ENCODE measurements at places on chromosomes 13 and 19.

DNA sequence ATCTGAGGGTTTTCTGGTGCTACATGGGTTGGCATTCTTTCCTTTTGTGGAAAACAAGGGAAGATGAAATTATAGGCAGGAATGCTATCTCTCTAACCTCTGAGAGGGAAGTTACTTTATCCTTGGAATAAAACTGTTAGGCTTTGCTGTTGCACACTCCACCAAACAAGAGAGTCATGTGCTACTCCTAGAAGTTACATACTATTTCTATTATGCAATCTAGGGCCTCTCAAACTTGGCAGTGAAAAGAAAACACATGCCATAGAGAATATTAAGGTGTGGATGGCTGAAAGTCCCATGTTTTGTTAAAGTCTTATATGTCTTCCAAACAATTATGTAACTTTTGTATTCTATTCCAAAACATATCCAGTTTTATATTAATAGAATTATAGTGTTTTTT, 367.9 kb downstream of the SLC7A1 start:
- DNase-seq = no peak

DNA sequence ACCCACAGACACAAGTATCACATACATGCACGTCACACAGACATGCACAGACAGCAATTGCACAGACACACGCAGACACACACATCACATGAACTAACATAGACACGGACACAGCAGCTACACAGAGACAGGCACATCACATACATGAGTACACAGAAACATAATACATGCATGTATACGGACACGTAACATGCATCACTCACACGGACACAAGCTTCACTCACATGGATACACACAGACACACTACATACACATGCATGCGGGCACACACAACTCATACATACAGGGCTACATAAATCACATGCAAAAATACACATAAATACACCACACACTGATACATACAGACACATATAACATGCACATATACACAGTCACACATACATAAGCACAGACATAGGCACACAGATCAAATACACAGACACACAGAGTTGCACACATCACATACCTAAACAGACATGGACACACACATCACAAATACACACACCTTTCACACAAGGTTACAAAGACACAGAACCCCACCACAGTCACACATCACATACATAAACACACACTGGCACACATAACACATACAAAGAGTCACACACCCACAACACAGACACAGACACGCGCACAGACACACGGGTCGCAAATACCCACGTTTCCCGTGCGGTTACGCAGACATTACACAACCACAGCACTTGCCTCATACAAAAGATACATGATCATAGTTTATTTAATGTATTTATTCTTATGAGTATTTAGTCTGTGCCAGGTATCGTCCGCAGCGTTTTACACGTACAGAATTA, 1.1 kb upstream of the LMTK3 start:
- DNase-seq = no peak

GRCh38 chr13:22848539-22849052, 332.2 kb upstream of the SGCG start:
- DNase-seq = no peak

DNA sequence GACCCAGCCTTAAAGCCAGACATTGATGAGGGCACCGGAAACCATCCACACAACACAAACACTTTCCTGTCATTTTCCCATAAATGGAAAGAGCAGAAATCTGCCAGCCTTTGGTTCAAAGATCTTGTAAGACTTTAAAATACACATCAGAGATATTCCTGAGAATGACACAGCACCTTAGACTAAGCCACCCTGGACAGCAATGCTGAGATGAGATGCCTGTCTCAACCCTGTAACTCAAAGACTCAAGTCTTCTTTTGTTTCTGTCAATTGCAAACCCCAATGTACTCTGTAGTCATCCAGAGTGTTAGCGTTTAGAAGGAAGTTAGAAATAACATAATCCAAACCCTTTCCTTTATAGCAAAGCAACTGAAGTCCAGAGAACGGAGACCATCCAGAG, 119.2 kb downstream of the CCNA1 start:
- DNase-seq = no peak

- DNase-seq = peak; percentile 99
Observed at GRCh38 chr19:1269065-1269477, at the start of gene CIRBP. Gene CIRBP (plus strand): TSS chr19:1269332. CDS start chr19:1270934, 1,602 bp downstream.

- DNase-seq = no peak
Observed at GRCh38 chr13:85347251-85347650, 452.0 kb downstream of the SLITRK6 start.

DNA sequence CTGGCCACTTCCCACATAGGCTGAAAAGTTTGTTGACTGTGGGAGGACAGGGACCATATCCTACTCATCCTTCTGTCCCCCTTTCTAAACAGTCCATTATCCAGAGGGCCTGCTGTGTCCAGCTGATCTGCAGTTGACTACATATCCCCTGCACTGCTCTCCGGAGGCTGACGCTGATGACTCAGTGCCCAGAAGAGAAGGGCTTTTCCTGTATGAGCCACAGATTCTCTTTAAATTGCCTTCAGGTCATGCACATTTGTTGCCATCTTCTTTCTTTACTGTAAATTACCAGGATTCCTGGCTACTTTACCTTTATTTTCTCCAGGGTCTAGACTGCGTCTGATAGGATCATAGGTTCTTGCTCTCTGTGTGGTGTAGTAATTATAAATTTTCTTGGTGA, 125.2 kb downstream of the LACC1 start:
- no peak for DNase-seq

- peak; percentile 65 for DNase-seq
Observed at GRCh38 chr19:34734537-34735103, 577 bp downstream of the ZNF181 start.

DNA sequence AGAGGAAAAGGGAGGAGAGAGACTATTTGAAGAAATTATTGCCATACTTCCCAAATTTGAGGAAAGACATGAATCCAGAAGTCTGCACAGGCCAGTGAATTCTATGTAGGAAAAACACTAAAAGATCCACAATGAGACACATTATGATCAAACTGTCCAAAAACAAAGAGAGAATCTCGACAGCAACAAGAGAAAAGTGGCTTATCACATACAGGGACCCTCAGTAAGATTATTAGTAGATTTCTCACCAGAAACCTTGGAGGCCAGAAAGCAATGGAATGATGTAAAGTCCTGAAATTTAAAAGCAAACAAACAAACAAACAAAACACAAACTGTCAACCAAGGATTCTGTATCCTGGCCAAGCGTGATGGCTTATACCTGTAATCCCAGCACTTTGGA, 55.7 kb upstream of the IL17D start:
- DNase-seq = no peak

DNA sequence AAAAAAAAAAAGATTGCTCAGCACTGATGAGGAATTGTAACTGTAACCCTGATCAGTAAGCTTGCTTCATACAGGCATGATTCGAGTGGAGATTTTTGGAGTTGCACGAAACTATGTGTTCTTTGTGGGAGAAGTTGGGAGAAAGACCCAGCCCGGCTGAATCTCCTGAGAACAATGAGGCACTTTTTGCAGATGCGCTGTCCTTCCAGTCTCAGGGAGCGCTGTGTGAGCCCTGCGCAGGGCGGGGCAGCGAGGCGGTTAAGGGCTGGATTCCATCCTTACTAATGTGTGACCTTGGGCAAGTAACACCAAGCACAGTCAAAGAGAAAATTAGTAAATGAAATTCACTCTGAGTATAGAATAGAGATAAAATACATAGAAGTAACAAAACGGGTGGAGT, 76.9 kb downstream of the SIPA1L3 start:
- no peak for DNase-seq

DNA sequence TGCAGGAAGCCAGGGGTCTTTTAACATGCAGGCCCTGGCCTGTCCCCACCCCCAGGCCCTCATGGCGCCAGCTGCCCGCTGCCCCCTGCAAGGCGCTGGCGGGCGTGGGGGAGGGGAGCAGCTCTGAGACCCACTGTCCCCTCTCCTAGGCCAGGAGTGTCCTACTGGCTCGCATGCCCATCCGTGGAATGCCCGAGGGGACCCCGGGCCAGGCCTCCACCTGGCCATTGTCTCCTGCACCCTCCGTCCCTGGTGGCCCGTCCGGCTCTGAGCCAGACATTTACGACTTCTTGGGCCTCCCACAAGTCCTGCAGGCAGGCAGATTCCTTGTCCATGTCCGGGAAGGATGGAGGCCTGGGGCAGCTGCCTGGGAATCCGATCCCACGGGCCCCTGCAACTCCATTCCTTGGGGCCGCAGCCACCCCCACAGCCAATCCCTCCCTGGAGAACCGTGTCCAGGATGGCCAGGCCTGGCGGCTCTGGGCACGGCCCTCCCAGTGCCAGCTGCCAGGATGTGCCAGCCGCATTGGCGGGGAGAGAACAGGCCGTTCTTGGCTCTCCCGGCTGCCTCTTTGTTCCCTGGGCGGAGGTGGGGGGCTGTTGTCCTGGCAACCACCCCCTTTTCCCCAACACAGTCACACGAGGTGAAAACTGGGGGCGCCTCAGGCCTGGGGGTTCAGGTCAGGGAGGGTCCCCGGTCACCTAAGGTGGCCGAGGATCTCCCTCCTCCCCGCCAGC, 10.5 kb upstream of the PLIN3 start:
- peak; percentile 31 for DNase-seq

- DNase-seq = no peak
Observed at GRCh38 chr19:52214241-52214640, 24.4 kb downstream of the PPP2R1A start.

GRCh38 chr13:28159057-28159456, 20.7 kb downstream of the PAN3 start:
- no peak for DNase-seq

DNA sequence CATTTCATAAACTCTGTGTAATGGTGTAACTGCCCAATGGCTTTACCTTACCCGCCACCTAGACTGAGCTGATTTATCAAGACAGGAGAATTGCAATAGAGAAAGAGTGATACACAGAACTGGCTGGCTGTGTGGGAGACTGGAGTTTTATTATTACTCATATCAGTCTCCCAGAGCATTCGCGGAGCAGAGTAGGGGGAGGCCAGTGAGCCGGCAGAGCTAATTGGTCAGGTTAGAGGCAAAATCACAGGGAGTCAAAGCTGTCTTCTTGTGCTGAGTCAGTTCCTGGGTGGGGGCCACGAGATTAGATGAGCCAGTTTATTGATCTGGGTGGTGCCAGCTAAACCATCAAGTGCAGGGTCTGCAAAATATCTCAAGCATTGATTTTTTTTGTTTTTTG, 23.4 kb upstream of the SLITRK1 start:
- DNase-seq = no peak

DNA sequence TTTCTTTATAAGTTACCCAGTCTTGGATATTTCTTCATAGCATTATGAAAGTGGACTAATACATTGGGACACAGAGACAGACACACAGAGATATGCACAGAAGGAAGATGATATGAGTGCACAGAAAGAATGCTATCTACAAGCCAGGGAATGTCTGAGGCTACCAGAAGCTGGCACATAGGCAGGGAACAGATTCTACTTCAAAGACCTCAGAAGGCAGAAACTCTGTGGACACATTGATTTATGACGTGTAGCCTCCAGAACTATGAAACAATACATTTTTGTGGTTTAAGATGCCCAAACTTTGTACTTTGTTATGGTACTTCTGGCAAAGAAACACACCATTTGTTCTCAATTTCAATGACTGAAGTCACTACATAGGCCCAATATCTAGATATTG, 556.7 kb downstream of the PCDH9 start:
- no peak for DNase-seq

DNA sequence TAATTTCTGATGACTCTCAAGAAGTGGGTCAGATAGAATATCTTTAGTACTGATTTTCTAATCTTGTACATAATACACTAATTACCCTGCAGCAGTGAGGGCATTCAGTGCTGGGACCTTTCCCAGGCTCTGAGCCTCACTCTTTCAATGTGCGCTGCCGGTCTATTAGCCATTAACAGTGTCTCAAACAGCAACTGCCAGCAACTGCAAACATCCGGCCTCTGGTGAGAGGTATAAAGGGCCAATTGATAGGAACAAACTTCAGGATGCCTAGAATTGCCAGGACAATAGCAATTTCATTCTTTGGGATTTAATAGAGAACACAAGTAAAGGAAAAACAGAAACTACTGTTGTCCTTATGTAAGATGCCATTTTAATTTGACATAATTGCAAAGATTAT, 604.4 kb upstream of the SPRY2 start:
- DNase-seq = no peak

- no peak for DNase-seq
Observed at GRCh38 chr19:36257520-36257876, 42.6 kb downstream of the ZNF146 start.

GRCh38 chr13:51645154-51645650, 60.9 kb downstream of the WDFY2 start:
- peak; percentile 70 for DNase-seq

DNA sequence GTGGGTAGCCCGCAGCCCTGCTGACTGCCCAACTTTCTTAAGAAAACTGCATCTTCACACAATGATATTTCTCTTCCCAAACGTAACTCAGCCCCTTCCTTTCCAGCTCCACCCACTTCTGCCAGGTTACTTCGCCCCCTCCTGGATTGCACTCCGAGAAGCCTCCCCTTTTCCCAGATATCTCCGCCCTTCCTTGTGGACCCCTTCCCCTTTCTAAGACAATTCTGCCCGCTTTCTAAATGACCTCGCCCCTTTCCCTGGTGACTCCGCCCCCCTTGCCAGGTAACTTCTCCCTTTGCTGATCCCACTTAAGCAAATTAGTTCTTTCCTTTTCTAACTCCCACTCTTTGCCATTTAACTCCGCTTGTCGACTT, 2.6 kb downstream of the VSIG10L start:
- no peak for DNase-seq

DNA sequence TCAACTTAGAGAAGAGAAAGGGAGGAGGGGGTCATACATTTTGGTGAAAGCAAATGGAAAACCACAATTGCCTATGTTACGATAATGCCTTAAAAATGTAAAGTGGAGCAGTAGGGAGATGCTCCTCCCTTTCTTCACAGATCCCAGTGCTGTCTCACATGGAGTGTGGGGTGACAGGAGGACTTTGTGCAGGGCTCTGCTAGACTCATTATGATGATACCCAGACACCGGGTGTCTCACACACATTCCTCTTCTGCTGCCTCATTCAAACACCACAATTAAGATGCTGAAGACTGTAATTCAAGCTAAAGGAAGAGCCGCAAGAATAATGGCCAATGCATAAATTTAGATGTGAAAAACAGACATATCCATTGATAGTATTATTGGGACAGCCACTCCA, 150.6 kb downstream of the LHFPL6 start:
- no peak for DNase-seq

Data from OCI-LY7 (cell line).